IMR-90 (cell line): ENCODE measurements at places on chromosomes 7 and 10.

DNA sequence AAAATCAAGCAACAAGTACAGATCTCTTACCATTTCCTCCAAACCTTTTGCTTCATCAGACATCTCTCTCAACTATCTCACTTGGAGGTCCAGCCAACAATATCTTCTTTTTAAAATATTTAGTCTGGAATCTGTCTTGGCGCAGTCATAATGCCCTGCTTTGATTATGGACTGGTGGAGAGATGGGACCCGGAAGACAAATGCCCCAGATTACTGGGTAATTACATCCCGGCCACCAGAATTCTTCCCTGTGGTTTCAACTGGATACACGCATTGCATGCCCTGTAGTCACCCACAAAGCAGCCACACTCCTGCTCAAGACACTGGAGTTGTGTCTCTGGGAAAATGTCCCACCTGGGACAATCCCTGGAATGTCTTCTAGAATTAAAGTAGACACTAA, 65.5 kb downstream of the BPGM start:
- no peak for DNase-seq

- DNase-seq: peak; percentile 67
Observed at GRCh38 chr10:4656576-4657194, 169.3 kb upstream of the AKR1E2 start.

DNA sequence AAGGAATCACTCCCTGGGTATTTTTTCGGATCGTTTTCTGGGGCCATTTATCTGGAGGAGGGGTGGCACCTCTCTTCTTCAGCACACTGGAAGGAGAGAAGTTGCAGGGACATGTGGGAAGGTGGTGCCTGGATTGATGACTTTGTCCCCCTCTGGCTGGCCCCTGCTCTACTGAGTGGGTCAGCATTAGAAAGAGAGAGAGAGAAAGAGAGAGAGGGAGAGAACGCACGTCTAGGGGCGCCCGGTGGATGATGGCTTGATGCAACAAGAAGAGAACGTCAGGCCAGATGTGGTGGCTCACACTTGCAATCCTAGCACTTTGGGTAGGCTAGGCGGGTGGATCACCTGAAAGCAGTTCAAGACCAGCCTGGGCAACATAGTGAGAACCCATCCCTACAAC, 5.5 kb upstream of the MUC12 start:
- DNase-seq: no peak

DNA sequence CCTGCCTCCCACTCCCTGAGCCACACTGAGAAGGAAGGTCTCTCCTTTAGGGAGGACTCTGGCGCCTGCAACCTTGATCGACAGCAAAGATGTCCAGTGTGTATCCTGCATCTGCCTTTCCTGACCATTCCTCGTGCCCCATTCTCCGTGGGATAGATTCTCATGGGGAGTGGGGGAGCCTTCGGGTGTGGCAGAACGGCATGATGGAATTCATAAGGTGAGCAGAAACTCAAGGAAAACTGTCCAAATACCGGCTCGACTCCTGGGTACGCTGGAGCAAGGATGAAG, 636 bp upstream of the RARRES2 start:
- no peak for DNase-seq
